Activated CD4-positive, alpha-beta T cell treated with anti-CD3 and anti-CD28 coated beads, Interleukin-2, amount 10 ng/mL, durations not matched to agents 24 days and 14 days (primary cell): ENCODE measurements at places on chromosomes 13 and 19. TPM values are rescaled to one million over a fixed set of nuclear protein-coding genes. Genes with fewer than 3 reads are reported as not detected.

ETFB gene
- total RNA-seq: 194 and 199 TPM in 2 replicates

DNA sequence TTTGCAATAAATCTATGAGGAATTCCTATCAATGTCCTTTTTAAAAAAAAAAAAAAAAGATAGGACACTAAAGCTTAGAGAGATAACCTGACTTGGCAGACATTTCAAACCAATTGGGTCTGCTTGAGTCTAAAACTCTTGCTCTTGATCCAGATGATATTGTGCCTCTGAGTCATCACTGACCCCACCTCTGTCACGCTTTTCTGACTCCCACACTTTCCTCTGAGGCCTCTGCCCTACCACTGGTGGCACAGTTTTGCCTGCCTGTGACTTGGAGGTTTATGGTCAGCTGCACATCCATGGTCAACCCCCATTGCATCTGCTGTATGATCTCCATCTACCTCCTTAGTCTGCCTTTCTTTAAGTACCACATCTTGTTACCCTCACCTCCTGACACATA, 328.7 kb downstream of the SPRY2 start:
- H3K4me3 ChIP-seq: no peak overlapping the region
- H3K36me3 ChIP-seq: no peaks in the 10 kb centered on the region
- H3K4me1 ChIP-seq: no peaks in the 10 kb centered on the region
- DNase-seq: no peak
- H3K27me3 ChIP-seq: no peaks in the 10 kb centered on the region

- peak overlapping the region; percentile 98 for H3K27ac ChIP-seq
- no peak for DNase-seq
- peak overlapping the region; percentile 25 for H3K4me3 ChIP-seq
- H3K36me3 ChIP-seq: peaks cover 14% of the 10 kb centered on the region
Measured at GRCh38 chr19:5960005-5961001, 17.6 kb downstream of the RANBP3 start.

DNA sequence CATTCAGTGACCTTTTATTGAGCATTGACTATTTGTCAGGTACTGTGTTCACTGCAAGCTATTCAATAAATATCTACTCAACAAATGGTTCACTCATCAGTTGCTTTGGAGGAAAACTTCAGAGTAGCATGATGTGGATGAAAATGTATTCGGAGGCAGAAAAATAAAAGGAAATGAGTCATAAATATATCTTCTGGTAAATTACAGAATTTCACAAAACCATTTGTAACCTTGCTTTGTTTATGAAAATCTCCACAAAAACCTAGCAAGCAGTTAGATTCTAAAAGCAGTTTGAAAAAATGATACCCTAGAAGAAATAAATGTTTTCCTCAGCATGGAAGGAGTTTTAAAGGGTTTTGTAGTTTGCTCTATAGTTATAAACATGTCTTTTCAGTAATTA, 399.6 kb downstream of the LMO7 start:
- H3K27ac ChIP-seq: no peak overlapping the region
- no peak for DNase-seq
- H3K4me1 ChIP-seq: no peaks in the 10 kb centered on the region
- H3K4me3 ChIP-seq: no peak overlapping the region
- no peaks in the 10 kb centered on the region for H3K36me3 ChIP-seq

DNA sequence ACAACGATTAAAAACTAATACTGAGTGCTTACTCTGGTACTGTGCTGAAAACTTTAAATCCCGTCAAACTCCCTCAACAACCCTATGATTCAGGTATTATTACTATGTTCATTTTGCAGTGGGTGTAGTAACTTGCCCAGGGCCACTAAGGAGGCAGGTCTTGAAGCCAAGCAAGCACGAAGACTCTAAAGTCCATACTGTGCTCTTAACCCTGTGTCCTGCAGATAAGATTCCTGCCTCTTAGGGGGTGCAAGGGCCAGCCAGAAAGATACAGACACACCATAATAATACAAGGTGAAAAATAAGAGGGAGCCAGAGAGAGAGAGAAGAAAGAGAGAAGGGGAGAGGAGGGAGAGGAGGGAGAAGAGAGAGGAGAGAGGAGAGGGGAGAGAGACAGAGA, 95.5 kb downstream of the CDADC1 start:
- no peaks in the 10 kb centered on the region for H3K36me3 ChIP-seq
- DNase-seq: no peak
- no peak overlapping the region for H3K27ac ChIP-seq
- H3K4me3 ChIP-seq: no peak overlapping the region
- no peaks in the 10 kb centered on the region for H3K4me1 ChIP-seq
- no peaks in the 10 kb centered on the region for H3K27me3 ChIP-seq

DNA sequence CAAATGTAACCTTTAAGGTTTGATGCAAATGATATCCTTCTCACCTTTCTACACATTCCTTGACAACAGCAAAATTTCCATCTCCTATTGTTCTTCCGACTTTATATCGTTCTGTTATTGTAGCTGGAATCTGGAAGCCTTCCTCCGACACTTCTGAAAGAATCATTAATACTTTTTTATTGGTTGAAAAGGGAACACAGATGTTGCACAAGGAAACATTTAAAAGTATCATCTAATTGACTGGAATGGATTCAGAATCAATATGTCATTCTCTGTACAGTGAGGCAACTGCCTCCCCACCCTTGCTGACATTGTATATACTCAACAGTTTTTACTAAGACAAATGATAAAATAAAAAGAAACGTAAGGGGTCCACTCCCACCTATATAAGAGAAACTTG, 295.2 kb downstream of the DCLK1 start:
- H3K27me3 ChIP-seq: no peaks in the 10 kb centered on the region
- H3K27ac ChIP-seq: no peak overlapping the region
- no peaks in the 10 kb centered on the region for H3K36me3 ChIP-seq
- no peak overlapping the region for H3K4me3 ChIP-seq
- H3K4me1 ChIP-seq: no peaks in the 10 kb centered on the region
- no peak for DNase-seq

- H3K4me3 ChIP-seq: no peak overlapping the region
- no peaks in the 10 kb centered on the region for H3K4me1 ChIP-seq
- H3K36me3 ChIP-seq: no peaks in the 10 kb centered on the region
- no peak for DNase-seq
Measured at GRCh38 chr13:85236413-85236812, 562.8 kb downstream of the SLITRK6 start.

SLC7A9 gene
- 0.12 TPM in 1 of 2 replicates, not detected in the other for total RNA-seq

SLITRK5 gene
- not detected in 2 replicates for total RNA-seq

THSD8 gene
- total RNA-seq: 26.8 and 32.7 TPM in 2 replicates

DNA sequence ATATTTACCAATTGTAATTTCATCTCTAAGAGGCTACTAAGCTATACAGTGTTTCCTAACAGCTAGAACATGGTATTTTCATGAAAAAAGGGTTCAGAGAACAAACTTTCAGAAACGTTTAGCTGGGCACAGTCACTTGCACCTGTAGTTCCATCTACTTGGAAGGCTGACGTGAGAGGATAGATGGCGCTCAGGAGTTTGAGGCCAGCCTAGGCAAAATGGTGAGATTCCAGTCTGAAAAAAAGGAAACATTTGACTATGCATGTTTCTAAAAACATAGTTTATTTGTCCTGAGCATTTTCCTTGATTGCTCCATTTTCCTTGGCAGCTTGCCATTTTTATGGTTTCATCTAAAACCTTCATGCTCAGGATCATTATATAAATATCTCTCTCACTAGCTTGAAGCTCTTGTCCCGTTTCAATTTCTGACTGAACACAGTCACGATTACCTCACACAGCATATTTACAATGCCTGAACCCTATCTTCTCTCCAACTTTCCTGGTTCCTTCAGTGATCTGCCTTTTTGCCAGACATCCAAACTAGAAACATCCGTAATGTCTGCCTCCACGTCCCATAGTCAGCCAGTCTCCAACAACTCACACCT, 200.8 kb downstream of the RGCC start:
- peaks cover 7% of the 10 kb centered on the region for H3K4me1 ChIP-seq
- no peaks in the 10 kb centered on the region for H3K36me3 ChIP-seq
- no peaks in the 10 kb centered on the region for H3K27me3 ChIP-seq

DNA sequence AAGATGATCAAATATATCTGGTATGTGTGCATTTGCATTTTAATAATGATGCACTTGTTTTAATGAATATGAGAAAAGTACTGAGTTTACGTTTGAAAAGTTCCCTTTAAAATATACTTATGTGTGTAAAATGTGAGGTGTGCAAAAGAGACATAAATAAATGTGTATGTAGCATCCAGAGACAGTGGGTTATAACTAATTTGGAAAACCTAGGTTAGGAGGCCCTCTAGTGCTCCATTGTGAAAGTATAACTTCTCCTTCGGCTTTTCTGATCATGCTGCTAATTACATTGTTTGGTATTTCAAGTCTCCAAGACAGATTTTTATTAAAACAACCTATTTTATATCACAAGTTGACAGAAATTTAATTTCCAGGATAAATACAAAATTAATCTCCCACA, 30.1 kb downstream of the SCEL start:
- H3K27ac ChIP-seq: no peak overlapping the region
- DNase-seq: no peak
- no peaks in the 10 kb centered on the region for H3K4me1 ChIP-seq
- H3K4me3 ChIP-seq: no peak overlapping the region

NFIX gene
- total RNA-seq: 8.3 and 10.4 TPM in 2 replicates

KLK5 gene
- total RNA-seq: not detected in 2 replicates

CDC42EP5 gene
- 0.61 and 0.64 TPM in 2 replicates for total RNA-seq

GRCh38 chr13:44912278-44913016, 76.8 kb downstream of the NUFIP1 start:
- H3K4me1 ChIP-seq: no peaks in the 10 kb centered on the region
- H3K36me3 ChIP-seq: no peaks in the 10 kb centered on the region
- no peak overlapping the region for H3K27ac ChIP-seq

ZNF530 gene
- 4.5 and 5.7 TPM in 2 replicates for total RNA-seq

BCL3 gene
- total RNA-seq: 66.3 and 73.1 TPM in 2 replicates

DNA sequence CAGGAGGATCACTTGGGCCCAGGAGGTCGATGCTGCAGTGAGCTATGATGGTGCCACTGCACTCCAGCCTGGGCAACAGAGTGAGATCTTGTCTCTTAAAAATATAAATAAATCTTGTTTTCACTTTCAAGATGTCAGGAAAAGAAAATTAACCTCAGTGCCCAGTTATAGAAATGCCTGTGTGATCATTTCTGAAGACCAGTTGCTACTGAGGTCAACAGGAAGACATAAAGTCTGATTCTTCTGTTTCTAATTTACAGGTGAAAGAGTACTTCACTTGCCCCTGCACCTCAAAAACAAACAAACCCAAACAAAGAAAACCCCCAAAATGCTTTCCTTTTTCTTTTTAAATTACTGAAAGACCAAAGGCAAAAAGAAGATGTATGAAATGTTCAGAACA, 174.3 kb upstream of the NBEA start:
- no peak overlapping the region for H3K27ac ChIP-seq
- no peaks in the 10 kb centered on the region for H3K4me1 ChIP-seq
- no peaks in the 10 kb centered on the region for H3K27me3 ChIP-seq

DNA sequence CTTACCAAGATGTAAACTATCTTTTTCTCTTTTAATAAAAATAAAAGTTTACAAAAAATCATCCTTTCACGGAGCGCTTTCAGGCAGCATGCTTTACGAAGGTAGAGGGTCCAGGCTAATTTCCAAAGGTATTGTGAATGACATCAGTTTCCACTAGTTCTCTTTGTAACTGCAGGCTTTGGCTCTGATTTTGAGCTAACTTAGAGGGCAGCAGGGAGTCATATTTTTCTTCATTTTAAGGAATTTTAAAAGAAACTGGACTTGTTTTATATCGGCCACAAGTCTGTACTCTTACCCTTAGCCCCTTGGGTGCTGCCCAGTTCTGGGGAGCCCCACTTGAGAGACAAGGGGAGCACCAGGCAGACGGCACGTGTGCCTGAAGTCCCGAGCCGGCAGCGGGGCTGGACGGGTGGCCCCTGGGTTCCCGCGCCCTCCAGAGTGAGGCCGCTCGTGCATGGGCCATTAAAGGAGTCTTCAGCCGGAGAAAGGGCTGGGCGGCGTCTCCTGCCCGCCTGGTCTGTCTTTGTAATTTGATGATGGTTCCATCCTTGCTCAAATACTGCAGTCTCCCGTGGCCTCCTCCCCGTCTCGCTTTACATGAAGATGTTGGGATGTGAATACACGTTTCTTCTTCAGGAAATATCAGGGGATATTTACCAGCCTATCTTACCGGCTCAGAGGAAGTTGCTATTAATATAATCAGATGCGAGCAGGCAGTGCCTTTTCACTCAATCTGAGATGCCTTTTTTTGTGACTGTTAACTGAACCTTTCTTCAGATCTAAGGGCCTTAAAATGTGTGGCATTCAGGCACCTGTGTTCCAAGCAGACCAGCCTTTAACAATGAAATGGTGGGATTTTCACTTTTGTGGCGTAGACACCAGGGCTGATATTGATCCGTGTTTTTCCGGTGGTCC, 67.4 kb downstream of the GGACT start:
- peaks cover 2% of the 10 kb centered on the region for H3K27me3 ChIP-seq
- no peak overlapping the region for H3K27ac ChIP-seq
- DNase-seq: no peak

GRCh38 chr13:46621792-46622629, 69.0 kb downstream of the LRCH1 start:
- H3K36me3 ChIP-seq: no peaks in the 10 kb centered on the region
- no peak overlapping the region for H3K27ac ChIP-seq
- H3K27me3 ChIP-seq: no peaks in the 10 kb centered on the region
- DNase-seq: no peak

TYROBP gene
- not detected in 2 replicates for total RNA-seq

GRCh38 chr13:50611117-50611781, 232.2 kb downstream of the DLEU7 start:
- DNase-seq: peak; percentile 82
- no peak overlapping the region for H3K4me3 ChIP-seq
- H3K36me3 ChIP-seq: no peaks in the 10 kb centered on the region

- no peaks in the 10 kb centered on the region for H3K36me3 ChIP-seq
- H3K4me3 ChIP-seq: no peak overlapping the region
- no peak overlapping the region for H3K27ac ChIP-seq
- DNase-seq: no peak
- H3K4me1 ChIP-seq: no peaks in the 10 kb centered on the region
Measured at GRCh38 chr13:65330691-65331090, 1899.4 kb downstream of the PCDH9 start.

DNA sequence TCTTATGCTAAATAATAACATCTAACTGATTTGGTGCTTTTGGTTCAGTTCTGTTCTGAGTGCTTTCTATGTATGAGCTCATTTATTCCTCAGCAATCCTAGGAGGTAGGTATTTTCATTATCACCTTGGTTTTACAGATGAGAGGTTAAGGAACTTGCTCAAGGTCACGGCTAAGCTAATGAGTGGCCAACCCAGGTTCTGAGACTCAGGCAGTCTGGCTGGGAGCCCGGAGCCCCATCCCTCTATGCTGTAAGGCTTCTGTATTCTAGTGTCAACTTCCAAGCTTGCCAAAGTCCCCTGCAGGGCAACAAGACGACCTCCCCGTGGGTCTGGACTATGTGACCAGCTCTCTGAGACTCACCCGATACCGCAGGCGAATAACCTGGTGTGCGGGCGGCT, 60.5 kb downstream of the PARP4 start:
- no peaks in the 10 kb centered on the region for H3K4me1 ChIP-seq
- H3K4me3 ChIP-seq: no peak overlapping the region
- H3K36me3 ChIP-seq: peaks cover 56% of the 10 kb centered on the region
